ENCODE measurements at places on chromosomes 16 and 17.

DNA sequence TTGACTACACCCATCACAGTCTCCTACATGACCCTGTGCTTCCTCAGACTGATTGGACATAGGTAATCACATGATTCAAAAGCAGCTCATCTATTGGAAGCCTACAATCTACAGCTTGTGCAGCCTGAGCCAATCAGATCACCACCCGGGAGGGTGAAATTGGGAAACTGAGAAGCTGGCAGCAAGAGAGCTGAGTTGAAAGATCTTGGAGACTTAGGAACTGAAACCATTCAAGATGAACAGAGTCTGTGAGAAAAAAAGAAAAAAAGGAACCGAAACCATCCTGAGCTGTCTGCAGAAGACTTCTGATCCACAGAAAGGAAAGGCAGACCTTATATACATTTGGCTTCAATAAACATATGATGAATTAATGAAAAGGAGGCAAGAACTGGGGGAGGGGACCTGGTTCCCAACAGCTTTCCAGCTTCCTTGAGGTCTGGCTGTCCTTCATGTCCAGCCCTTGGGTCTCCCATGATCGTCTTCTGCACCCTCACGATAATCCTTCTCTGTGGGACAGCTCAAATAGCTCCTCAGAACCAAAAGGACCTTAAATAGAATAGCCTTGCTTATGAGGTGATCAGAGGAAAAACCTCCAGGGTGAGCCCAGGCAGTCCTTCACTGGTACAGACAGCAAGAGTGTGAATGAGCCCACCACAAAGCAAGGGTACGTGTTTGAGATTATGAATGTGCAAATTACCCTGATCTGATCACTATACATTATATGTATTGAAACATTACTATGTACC is 32.6 kb downstream of the PLXDC1 start:
- no peak for DNase-seq

GRCh38 chr17:65527381-65527780 is 34.1 kb downstream of the AXIN2 start:
- DNase-seq = no peak

GRCh38 chr17:33363475-33363874 is 70.4 kb upstream of the ASIC2 start:
- DNase-seq = no peak

GRCh38 chr16:67170168-67170948 is at the start of gene NOL3:
Gene NOL3 (plus strand): TSS chr16:67170538.
- DNase-seq = peak; percentile 39

DNA sequence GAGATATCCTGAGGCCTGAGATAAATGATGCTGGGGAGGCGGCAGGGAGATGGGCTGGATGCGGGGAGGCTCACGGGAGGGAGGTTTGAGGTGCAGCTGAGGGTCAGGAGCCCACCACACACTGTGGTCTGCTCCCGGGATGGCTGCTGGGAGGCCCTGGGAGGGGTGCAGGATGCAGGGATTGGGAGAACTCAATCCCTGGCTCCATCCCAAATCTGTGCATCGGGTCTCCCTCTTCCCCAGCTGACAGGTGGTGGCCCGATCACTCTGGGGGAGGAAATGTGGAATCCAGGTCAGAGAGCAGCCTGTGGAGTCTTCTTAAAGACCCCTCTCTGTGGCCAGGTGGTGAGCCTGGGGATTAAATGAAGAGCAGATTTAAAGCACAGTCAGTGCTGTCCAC is 12.0 kb downstream of the PHB1 start:
- DNase-seq = no peak

- DNase-seq = no peak
Observed at GRCh38 chr17:60165971-60166370, 16.2 kb downstream of the CA4 start.

GRCh38 chr16:89295915-89296314 is 78.4 kb downstream of the ZNF778 start:
- no peak for DNase-seq

DNA sequence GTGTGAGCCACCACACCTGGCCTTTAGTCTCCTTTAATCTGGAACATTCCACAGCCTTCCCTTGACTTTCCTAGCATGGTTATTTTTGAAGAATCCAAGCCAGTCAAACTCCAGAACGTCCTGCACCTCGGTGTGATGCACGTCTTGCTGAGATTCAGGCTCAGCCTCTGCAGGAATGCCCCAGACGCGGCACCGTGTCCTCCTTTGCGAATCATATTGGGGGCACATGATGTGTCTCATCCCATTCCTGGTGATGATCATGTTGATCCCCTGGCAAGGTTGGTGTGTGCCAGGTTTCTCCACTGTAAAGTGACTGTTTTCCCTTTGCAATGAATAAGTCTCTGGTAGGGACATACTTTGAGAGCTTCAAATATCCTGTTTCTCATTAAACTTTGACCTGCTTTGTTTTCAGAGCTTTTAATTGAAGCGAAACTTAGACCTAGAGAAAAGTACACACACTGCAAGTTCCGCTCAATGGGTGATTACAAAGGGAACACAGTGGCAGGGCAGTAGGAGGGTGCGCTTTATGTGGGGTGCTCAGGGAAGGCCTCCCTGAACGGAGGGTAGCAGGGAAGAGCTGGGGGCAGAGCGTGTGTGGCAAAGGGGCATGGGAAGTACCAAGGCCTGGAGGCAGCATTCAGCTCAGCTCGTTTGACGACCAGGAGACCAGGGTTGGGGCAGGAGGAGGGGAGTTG is 9.6 kb upstream of the ATP2C2 start:
- DNase-seq = no peak
